ENCODE measurements at places on chromosomes 16 and 17.

DNA sequence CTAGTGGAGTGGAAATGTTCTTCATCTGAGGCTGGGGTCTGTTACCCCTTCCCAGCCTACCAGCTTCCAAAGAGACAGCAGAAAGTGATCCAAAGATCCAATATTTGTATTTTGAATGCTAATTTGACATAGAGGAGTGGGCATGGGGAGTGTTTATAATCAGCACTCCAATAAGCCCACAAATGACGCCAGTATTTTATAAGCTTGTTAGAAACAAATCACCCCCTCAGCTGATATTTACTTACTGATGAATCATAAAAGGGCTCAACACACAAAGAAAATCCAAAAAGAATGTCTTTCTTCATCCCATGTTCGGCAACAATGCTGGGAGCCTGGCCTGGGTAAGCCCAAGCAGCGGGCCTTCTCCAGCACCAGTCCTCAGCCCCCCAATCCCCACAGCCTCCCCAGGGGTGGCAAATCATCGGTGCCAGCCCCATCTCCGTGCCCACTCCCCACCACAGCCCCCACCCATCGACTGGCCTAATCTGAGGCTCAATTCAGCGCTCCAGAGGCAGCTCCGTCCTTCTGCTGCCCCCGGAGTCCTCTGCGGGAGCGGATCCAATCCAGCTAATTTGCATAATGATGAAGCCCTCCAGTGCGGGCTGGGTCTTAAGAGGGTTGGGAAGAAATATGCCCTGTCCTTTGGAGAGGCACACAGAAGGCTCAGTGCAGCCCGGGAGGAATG is 169.5 kb downstream of the C16orf78 start:
- DNase-seq = no peak

DNA sequence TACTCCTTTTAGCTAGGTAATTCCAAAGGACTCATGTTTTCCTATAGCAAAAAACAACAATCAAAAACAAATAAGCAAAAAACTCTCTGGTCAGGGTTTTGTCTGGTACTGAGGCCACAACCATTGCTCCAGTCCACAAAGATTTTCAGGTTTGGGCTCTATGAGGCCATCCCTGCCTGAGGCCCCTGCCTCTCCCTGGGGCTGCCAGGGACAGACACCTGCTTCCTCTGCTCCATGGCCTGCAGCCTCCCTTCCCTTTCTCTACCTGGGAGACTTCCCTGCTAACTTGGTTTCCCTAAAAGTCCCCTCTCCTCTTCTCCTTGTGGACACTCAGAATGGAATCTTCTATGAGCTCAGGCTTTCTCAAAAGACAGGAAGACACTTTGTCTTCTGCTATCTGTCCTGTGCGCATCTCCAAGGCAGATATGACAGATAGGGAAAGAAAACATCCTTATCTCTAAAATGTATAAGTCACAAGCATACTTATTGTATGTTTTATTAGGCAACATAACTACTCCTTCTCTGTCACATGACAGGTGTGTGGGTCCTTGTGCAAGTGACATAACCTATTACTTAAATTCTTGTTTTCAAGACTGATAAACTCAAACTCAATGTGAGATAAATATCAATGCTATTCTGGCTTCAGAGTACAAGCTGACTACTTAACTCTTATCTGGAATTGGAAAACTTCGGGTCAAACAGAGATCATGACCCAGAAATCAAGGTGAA is 1.2 kb upstream of the ZDHHC1 start:
- DNase-seq = no peak

DNA sequence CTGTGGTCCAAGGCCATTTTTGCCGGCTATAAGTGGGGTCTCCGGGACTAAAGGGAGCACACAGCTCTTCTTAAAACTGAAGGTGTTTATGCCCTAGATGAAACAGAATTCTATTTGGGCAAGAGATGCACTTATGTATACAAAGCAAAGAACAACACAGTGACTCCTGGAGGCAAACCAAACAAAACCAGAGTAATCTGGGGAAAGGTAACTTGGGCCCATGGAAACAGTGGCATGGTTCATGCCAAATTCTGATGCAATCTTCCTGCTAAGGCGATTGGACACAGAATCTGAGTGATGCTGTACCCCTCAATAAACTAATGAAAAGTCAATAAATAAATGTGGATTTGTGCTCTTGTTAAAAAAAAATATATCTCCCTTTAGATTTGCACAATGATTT is 20.2 kb upstream of the SHISA9 start:
- no peak for DNase-seq

DNA sequence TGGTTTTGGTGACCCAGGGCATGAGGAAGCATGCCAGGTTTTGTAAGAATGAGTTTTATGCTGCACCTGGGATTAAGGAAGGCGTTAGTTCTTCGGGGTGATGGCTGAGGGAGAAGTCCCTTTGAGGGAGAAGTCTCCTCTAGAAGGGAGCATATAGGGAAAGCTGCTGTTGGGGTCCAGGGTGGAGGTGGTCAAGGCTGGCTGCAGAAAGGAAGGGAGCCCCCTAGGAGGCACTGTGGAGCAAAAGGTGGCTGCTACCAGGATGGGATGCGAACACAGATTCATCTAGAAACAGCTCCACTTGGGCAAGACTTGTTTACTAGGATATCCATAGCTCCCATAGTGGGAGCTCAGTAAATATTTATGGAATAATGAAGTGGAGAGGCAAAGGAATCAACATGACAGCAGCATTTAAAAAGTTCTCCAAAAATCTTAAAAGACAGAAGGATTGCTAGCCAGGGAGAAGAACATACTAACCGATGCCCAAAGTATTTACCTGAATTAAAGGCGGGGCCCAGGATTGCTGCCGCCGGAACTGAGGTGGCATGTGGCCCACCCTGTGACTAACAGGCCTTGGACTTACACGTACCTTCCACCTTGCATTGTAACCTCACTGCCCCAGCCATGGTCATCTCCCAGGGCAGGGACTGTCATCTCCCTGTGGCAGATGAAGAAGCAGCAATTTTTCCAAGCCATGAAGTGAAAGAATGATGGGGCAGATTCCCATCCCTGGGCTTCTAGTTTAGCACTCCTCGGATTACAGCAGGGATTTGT is 7.1 kb upstream of the LPCAT2 start:
- DNase-seq = no peak

- no peak for DNase-seq
Observed at GRCh38 chr17:32323811-32324491, 18.0 kb downstream of the C17orf75 start.

DNA sequence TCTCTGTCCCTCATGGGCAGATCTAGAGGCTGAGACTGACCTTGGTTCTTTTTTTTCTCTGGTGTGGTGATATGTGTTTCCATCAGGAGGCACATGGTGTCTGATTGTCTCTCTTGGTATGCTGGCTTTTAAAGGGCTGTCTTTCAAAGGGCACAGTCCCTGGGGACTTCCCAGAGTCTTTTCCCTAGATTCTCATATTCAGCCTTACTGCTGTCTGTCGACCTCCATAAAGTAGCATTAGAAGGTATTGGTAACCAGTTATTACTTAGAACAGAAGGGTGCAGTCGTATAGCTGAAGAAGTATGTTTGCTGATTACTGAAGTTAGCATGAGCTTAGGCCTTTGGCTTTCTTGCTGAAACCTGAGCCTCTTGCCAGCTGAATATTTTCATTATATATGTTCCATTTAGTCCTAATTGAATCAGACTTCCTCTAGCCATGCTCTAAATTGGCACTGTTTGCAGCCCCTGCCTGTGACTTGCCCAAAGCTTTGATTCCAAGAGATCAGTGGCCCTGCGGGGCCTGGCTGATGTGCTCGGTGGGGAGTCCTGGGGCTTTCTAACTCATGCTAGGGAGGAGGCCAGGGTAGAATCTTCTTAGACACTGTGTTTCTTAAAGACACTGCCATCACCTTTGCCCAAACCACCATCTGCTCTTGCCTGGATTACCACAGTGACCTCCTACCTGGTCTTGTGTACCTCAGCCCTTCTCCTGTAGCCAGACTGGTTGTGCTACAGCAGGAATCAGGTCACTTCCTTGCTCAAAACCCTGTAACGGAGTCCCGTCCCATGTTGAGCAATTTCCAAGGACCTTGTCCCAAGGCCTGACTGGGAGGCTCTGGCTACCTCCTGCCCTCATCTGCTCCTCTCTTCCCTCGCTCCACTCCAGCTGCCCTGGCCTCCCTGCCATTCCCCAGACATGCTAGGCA is 71.5 kb downstream of the WWP2 start:
- DNase-seq = no peak

DNA sequence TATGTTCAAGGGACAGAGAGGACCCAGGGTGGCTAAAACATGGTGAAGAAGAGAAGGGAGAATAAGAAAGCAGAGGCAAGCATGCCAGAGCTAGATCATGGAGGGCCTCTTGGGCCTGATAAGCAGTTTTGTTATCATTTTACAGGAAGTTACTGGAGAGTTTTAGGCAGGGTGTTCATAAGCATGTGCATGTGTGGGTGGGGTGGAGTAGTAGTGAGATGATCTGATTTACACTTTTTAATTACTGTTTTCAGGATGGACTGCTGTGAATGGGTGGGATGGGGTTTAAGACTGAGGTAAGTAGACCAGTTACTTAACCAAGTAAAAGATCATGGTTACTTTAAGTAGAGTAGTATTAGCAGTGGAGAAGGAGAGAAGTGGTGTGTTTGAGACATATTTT is 173.6 kb downstream of the PHKB start:
- DNase-seq = no peak

- DNase-seq = no peak
Observed at GRCh38 chr16:72468582-72468981, 296.6 kb upstream of the PMFBP1 start.

DNA sequence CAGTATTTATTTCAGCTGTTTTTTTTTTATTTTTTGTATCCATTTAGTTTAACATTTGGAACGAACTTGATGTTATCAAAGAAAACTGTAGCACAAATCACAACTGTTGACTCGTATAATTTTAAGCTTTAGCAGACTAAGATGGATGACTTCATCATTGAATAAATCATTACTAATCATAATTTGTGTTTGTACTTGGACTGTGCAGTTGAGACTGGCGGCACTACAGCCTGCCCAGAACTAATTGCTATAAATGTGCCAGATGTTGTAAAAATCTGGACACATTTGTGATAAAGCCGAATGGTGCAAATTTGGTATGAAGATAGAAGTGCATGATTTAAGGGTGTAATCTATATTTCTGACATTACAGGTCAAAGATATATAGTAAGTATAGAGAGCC is 897.7 kb upstream of the CDH8 start:
- no peak for DNase-seq

DNA sequence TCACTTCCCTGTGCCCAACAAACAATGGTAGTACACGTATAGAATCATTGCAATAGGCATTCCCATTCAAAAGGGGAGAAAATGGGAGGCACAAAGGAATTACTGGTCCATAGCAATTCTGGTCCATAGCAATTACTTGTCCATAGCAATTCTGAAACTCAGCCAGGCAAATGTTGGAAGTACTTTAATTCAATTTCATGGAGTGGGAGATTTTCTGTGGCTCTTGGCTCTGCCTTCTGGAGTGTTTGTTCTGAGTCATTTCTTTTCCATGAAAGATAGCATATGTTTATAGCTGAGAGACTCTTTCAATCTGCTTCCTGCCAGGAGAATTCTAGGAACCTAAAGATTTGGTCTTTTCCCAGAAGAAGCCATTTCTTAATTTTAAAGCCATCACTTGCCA is 182.8 kb upstream of the ELAC2 start:
- DNase-seq = no peak

GRCh38 chr16:46717692-46718091 is 28.2 kb downstream of the ORC6 start:
- DNase-seq = no peak

DNA sequence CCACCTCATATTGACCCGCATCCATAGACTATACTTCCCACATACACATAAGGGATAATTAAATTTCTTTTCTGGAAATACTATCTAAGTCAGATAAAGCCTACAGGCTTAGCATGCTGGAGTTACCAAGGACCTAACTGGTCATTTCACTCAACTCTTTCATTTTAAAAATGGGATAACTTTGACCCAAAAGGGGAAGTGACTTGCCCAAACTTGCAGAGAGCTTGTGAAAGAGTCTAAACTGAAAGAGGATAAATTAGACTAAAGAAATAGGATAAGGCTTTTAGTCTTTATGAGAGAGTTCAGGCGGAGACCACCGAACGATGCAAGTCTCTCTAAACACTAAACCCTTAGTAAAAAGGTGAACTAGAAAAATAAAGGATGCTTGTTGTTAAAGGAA is 3.9 kb upstream of the KRT33A start:
- no peak for DNase-seq

GRCh38 chr16:1117926-1118325 is 21.9 kb upstream of the C1QTNF8 start:
- DNase-seq = no peak

DNA sequence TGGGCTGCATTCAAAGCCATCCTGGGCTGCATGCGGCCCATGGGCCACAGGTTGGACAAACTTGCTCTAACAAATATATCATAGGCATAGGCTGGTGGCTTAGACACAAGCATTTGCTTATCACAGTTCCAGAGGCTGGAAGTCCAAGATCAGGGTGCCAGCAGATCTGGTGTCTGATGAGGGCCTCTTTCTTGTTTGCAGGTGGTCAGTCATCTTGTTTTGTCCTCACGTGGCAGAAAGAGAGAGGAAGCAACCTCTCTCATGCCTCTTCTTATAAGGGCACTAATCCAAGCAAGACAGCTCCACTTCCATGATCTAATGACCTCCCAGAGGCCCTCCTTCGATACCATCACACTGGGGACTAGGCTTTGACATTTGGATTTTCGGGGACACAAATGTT is 238.7 kb upstream of the TNRC6C start:
- no peak for DNase-seq
